ENCODE measurements at places on chromosomes 5 and 9.
A peak's percentile ranks its signal among the peaks of the same experiment; 100 is the strongest.

DNA sequence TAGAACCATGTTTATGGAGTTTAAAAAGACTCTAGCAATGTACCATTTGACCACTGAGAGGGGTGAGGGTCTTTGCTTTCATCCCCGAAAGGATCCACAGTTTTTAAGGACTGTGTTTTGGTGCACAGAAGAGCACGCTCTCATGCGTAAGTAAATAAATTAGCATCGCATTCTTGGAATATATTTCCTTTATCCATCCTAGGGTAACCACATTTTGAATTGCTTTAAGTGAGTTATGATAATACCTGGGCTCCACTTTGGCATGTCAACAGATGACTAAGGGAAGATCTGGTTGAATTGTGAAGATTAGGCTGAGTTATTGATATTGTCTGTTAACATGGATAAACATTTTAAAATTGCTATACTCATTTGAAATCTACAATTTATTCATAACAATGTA is 89.4 kb upstream of the EDIL3 start:
- DNase-seq: no peak

GRCh38 chr9:80890124-80890523 is 799.2 kb downstream of the TLE1 start:
- DNase-seq: no peak

- DNase-seq: no peak
These were observed 197.8 kb upstream of the NREP start for GRCh38 chr5:111954516-111955395.

GRCh38 chr9:20650750-20651299 is 28.5 kb upstream of the MLLT3 start:
- no peak for DNase-seq

GRCh38 chr5:101461455-101461854 is 558.4 kb upstream of the ST8SIA4 start:
- no peak for DNase-seq

DNA sequence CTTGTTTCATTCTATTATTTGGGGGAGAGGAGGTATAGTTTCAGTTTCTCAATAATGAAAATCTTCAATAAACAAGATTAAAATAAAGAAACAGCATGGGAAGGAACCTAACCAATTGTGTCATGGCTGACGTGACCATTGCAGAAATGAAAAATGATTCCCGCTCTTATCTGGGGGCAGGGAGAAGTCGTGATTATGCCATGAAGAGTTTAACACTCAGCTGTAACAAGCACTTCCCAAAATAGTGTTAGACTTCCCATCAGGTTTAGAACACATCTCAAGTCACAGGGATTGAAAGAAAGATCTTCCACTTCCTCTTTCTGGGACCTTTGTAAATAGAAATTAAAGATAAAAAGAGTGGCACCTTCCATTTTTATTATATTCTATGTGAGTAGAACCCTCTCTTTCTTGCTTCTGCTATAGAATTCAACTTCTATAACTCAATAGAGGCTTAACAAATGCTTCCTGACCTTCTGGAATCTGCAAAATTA is 122.2 kb downstream of the TRPM6 start:
- DNase-seq: no peak

GRCh38 chr5:10310066-10310779 is 2.5 kb upstream of the CMBL start:
- no peak for DNase-seq

GRCh38 chr5:126568206-126568755 is 26.7 kb downstream of the ALDH7A1 start:
- no peak for DNase-seq

DNA sequence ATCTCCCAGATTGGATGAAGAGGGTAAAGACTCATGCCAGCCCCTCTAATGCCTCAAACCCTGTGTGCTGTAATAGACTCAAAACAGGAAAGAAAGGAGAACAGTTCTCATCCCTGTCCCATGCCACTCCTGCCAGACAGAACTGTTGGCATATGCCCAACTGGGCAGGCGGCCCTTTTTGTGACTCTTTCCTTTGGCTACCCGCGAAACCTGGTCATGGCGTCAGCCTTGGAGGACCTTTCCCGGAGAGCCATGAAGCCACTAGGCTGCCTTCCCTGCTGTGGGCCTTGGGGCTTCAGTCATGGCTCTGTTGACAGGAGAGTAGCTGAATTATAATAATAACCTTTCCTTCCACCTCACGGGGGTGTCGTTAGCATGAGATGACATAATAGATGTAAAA is 75.9 kb upstream of the SEMA6A start:
- no peak for DNase-seq

- DNase-seq: peak; percentile 32
These were observed 724 bp downstream of the PRRC2B start for GRCh38 chr9:131394464-131395156.

DNA sequence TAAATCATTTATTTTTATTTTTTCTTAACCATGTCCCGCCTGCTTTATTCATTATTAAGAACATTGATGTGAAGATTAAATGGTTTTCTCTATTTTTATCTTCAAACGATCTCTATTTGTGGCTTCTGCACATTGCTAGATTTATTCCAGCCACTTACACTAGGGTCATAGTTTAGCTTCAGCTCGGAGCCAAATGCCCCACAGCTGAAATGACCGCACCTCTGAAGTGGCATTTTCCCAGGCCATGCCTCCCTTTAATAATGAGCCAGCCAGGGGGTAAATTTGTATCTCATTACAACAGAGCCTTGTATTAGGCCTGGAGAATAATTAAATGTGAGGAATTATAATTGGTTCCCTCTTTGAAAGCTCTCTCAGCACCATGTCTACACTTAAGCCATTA is 89.4 kb downstream of the DOCK8 start:
- DNase-seq: no peak

GRCh38 chr5:122704247-122705036 is 70.4 kb upstream of the SNX2 start:
- no peak for DNase-seq

DNA sequence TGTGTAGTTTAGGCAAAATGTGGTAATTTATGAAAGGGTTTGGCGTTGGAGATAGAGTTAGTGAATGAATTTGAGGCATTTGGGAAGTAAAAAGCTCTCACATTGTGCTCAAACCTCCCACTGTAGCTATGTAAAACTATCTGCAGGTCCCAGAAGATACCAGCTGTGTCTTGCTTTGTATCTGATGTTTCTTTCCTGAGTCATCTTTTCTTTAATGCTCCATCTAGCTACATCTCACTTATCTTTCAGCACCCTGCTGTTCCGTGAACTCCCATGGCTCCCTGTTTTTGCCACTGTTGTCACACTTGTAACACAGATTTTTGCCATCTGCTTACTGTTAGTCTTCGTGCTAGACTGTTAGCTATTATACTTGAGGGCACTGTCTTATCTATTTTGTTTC is 253.1 kb downstream of the NPR3 start:
- no peak for DNase-seq

GRCh38 chr5:21774281-21774680 is 1078.9 kb downstream of the CDH12 start:
- no peak for DNase-seq

DNA sequence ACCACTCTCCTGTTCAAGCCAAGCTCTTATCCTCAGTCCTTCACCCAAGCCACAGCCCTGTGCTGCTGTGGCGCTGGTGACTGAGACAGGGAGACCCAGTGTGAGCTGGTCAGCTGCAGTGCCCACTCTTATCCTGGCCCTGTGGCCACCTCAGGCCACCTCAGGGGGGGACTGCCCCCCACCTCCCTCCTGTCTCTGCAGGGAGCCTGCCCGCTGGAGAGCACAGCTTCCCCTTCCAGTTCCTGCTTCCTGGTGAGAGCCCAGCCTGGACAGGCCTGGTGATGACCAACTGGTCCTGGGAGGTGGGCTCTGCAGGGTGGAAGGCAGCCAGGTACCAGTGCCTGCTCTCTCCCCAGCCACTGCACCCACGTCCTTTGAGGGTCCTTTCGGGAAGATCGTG is 5.5 kb upstream of the EHMT1 start:
- DNase-seq: no peak

GRCh38 chr9:134163371-134164196 is 780 bp downstream of the RNU6ATAC start:
- peak; percentile 54 for DNase-seq

GRCh38 chr5:157148734-157149615 is 6.3 kb upstream of the MED7 start:
- DNase-seq: peak; percentile 65

All from stimulated activated CD4-positive, alpha-beta T cell treated with anti-CD3 and anti-CD28 coated beads, Interleukin-15, amount 100 ng/mL, for 1 hour (primary cell).